ENCODE measurements at places on chromosomes 4 and X.

DNA sequence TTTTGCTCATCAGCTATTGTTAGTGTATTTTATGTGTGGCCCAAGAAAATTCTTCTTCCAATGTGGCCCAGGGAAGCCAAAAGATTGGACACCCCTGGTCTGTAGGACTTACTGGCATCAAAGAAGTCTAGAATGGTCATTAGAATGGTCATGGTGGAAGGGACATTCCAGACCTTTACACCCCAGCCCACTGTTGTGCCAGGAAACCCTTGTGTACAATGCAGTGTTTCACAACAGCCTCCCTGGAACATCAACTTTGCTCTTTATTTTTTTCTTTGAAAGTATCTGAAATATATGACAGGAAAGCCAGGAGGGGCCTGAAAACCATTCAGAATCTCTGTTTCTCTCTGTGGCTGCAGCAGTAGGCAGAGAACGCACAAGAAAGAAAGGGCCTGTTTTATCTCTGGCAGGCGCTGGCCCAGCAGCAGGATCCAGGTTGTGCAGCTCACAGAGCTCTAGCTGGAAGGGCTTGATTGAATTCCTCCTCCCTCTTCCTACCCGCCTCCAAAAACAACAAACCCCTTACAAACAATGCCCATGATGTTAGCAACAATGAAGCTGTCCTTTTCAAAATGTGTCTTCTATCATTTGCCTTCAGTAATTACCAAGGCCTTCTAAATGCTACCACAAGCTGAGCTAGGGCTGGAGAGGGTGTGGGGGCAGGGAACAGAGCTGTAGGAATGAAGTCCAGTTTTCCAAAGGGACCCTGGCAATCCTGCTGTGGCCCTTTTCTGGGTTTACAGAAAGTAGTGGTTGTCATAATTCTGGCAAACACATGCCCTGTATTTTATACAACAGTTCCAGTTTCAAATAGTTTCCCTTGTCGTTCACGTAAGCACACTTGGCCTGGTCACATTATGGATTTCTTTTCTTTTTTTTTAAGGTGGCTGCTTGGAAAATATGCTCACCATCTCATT, 32.3 kb upstream of the TFDP3 start:
- DNase-seq = no peak
- no peaks in the 10 kb centered on the region for H3K27me3 ChIP-seq
- H3K36me3 ChIP-seq = no peaks in the 10 kb centered on the region
- H3K4me1 ChIP-seq = no peaks in the 10 kb centered on the region
- H3K4me3 ChIP-seq = no peak overlapping the region

- no peaks in the 10 kb centered on the region for H3K4me1 ChIP-seq
- no peak overlapping the region for H3K27ac ChIP-seq
- DNase-seq = no peak
- H3K27me3 ChIP-seq = peaks cover 22% of the 10 kb centered on the region
Measured at GRCh38 chr4:16102356-16102755, 18.5 kb upstream of the PROM1 start.

DNA sequence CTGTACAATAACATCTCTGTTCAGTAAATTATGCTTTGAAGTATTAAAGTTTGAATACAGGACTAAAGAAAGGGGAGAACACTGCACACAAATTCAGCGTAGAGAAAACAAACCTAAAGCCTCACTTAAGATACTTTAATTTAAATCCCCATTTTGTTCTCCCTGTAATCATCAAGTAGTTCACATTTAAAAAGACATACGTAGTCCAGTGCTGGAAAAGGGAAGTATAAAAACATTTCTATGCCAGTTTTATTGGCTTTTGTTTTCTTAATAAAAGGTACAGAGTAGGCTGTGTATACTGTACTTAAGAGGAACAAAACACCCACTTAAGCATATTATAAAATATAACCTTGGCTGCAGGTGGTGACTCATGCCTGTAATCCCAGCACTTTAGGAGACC, 101.6 kb downstream of the FGF16 start:
- H3K4me1 ChIP-seq = no peaks in the 10 kb centered on the region
- H3K36me3 ChIP-seq = peaks cover 12% of the 10 kb centered on the region
- DNase-seq = no peak
- H3K4me3 ChIP-seq = no peak overlapping the region
- H3K27ac ChIP-seq = no peak overlapping the region

DNA sequence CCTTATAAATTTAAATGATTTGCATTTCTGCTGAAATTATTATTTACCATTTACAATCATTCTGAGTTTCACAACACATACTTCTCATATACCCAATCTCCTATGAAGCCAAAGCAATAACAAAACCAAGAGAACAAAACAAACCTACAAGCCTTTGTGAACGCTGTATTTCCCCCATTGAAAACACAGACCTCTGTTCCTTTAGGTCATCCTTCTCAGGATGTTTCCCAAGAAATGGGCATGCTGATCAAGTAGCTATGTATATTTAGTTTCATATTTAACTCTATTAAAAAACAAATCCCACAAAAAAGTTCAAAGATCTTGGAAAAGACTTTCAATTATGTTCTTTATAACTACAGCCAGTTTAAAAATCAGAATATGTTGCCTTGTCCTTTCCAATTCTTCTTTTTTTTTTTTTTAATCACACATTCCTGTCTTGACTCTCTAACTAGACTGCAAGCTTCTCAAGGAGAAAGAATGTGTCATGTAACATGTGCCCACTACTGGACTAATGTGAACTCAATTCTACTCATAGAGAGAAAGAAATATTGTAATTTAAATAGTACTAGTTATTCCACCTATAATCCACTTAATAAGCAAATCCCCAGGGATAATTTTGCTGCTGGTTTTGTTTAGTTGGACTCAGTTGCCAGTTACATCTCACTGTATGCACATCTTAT, 84.3 kb upstream of the PRSS48 start:
- no peaks in the 10 kb centered on the region for H3K36me3 ChIP-seq
- no peaks in the 10 kb centered on the region for H3K27me3 ChIP-seq
- no peak overlapping the region for H3K27ac ChIP-seq
- DNase-seq = no peak
- no peak overlapping the region for H3K4me3 ChIP-seq
- no peaks in the 10 kb centered on the region for H3K4me1 ChIP-seq

- H3K36me3 ChIP-seq = no peaks in the 10 kb centered on the region
- H3K4me1 ChIP-seq = peaks cover 11% of the 10 kb centered on the region
- no peak overlapping the region for H3K4me3 ChIP-seq
- peaks cover 20% of the 10 kb centered on the region for H3K27me3 ChIP-seq
- DNase-seq = no peak
- no peak overlapping the region for H3K27ac ChIP-seq
Measured at GRCh38 chrX:46759645-46759974, 692 bp upstream of the SLC9A7 start.

GRCh38 chrX:113933931-113934330, 650.0 kb upstream of the HTR2C start:
- H3K27me3 ChIP-seq = no peaks in the 10 kb centered on the region
- no peak overlapping the region for H3K4me3 ChIP-seq
- no peak for DNase-seq
- no peak overlapping the region for H3K27ac ChIP-seq
- no peaks in the 10 kb centered on the region for H3K4me1 ChIP-seq

DNA sequence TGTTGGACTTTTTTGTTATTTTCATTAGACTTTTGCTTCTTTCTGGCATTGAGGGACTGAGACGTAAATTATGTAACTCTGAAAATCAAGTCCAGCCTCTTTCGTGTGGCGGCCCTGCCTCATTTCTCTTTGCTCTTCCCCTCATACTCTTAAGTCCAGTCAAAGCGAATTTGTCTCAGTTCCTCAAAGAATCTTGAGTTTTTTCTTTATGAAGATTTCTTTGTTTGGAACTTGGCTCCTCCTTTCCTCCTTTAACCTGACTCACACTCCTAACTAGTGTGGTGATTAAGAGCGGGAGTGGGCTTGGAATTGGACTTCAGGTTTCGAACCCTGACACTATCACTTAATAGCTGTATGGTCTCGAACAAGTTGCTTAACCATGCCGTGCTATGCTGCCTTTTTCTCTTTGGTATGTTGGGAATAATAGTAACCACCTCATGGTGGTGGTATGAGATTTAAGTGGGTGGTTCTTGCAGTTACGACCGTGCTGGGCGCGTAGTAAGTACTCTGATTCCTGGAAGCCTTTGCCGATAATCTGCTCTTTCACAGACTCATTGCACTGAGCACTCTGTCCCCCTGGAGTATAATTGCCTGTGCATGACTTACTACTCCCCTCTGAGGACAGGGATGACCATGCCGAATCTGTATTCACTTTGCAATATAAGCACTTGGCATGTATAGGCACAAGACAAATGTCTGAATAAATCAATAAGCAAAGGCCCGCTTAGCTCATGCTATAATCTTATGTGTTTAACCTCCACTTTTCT, 19.1 kb downstream of the FNIP2 start:
- no peaks in the 10 kb centered on the region for H3K4me1 ChIP-seq
- H3K27me3 ChIP-seq = peaks cover 3% of the 10 kb centered on the region
- no peak overlapping the region for H3K4me3 ChIP-seq
- no peak for DNase-seq
- no peak overlapping the region for H3K27ac ChIP-seq
- no peaks in the 10 kb centered on the region for H3K36me3 ChIP-seq

- no peaks in the 10 kb centered on the region for H3K4me1 ChIP-seq
- DNase-seq = no peak
- no peak overlapping the region for H3K27ac ChIP-seq
- H3K4me3 ChIP-seq = no peak overlapping the region
- no peaks in the 10 kb centered on the region for H3K36me3 ChIP-seq
Measured at GRCh38 chr4:8736090-8736825, 135.4 kb downstream of the HMX1 start.

- 0 out of 2 replicates have a peak, but pooled peaks cover 4% of the 10 kb centered on the region for H3K4me1 ChIP-seq
- DNase-seq = no peak
- peaks cover 45% of the 10 kb centered on the region for H3K36me3 ChIP-seq
- no peaks in the 10 kb centered on the region for H3K27me3 ChIP-seq
Measured at GRCh38 chrX:56800801-56801200, 71.8 kb downstream of the NBDY start.

DNA sequence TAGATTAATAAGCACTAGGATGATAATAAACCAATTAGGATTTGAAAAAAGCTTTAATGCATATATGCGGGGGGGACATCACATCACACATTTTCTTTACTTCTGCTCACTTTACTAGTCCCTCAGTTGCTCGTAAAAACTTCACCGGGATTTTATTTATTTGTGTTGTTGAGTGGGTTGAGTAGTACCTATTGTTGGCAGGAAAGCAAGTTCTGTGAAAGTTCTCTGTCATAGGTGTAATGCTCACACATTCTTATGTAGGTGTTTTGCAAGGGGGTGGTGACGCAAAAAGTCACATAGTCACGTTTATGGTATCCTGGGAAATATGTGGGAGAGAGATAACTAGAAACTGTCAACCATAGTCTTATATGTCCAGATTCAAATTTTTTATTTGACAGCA, 65.3 kb downstream of the PDLIM5 start:
- H3K36me3 ChIP-seq = no peaks in the 10 kb centered on the region
- H3K27me3 ChIP-seq = no peaks in the 10 kb centered on the region
- DNase-seq = no peak
- no peaks in the 10 kb centered on the region for H3K4me1 ChIP-seq
